ENCODE measurements at places on chromosomes 6 and 20.

GRCh38 chr20:33933469-33933909 lies 60.2 kb upstream of the RALY start:
- DNase-seq, result peak; percentile 38

DNA sequence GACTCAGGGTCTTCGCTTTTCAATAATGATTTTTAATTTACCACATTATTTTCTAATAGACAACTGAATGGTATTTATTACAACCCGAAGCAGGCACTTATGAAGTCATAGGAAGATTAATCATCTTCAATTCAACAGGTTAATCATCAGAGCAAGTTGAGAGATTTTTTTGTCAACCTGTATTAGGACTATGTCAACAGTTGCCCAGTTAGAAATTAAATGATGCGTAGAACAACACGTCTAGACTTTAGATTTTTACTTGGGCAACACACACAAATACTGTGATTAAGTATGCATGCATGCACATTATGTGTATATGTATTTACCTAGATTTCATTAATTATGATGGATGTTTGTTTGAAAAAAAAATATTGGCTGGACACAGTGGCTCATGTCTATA lies 4.3 kb downstream of the ILRUN start:
- no peak for DNase-seq

GRCh38 chr6:31899882-31900722 lies 1.8 kb downstream of the ZBTB12 start:
- DNase-seq, result no peak

- peak; percentile 48 for DNase-seq
These were observed 54.3 kb downstream of the MYLIP start for GRCh38 chr6:16183187-16183664.

DNA sequence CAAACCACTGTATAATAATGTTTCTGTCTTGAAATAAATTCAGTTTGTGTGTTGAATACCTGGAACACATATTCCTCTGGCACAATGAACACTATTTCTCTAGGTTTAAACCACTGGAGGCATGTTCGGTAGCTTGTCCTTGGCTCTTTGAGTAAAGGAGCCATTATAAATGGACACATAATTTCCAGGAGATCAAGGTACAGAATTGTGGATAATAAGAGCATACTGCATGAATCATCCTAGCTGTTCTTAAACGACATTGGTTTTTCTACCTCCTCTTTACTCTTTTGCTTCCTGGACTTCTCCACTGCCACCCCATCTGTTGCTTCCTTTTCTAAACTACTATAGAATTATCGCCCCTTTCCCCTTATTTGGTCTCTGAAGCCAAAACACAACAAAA lies 1.2 kb downstream of the CENPW start:
- no peak for DNase-seq

- no peak for DNase-seq
These were observed 2.1 kb upstream of the HIVEP2 start for GRCh38 chr6:142946924-142947713.

DNA sequence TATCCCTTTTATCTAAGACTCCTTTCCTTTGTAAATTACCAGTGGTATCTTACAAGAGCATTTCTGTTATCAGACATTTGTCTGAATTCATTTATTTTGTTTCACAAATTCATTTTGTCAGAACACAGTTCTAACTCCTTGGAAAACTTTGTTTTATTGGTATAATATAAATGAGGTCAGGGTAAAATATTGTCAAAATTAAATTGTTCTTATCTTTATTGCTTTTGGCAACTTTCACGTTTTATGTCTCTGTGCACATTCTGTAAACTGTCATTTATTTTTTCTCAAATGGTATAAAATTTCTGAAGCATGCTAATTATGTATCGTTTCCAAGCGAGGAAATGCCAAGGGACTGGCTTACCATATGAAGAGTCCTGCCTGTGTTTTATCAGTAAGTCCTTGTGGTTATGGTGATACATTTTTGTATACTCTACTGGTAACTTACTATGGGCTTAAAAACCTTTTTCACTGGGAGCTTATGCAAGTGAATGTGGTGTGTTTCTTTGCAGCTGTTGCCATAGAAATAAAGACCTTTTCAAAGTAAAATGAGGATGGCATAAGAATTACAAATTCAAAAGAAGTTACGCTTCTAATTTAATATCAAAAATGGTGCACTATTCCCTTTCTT lies 214.2 kb downstream of the COL19A1 start:
- no peak for DNase-seq

DNA sequence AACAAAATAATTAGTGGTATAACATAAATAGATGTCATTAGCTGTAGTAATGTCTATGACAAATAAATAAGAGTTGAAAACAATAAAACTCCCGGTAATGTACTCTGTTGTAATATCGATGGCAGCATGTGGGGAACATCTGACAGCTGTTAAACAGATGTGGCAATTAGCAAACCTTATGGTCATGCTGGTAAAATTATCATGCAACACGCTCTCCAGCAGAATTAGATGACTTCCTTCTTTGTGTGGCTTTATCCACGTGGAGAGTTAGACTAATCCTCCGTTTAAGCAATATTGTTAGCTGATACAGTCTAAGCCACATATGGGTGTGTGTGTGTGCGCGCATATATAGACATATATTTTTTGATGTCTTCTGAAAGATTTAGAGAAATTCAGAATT lies 77.7 kb upstream of the ZFP64 start:
- no peak for DNase-seq

DNA sequence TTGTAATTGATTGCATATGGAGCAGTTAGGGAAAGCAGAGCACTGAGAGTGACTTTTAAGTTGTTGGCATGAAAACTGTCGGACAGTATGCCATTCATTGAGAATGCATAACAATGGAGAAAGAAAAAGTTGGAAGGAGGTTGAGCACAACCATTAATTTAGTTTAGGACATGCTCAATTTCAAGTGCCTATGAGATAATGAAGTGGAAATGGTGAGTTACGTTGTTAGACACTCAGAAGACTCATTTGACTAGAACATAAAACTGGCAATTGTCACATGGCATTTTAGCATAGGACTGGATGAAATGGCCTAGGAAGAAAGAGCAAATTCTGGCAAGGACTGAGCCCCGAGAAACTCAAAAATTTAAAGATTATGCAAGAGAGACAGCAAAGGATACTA lies 22.0 kb downstream of the ZNF318 start:
- DNase-seq, result no peak

DNA sequence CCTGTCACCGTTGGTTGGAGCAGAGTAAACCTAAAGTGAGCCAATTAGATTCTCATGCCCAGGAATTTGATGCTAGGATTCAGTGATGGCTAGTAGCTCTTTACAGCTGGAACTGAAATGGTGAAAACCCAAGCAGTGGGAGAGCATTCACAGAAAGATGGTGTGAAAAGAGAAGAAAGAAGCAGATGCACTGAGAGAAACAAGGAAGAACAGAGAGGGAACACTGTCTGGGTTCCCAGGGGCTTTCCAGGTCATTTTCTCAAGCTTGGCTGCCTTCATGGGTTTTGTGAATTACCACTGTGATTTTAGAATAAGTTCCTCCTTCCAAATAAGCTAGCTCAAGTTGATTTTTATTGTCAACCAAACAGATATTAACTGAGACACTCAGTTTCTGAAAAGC lies 104.1 kb upstream of the AKIRIN2 start:
- DNase-seq, result no peak

GRCh38 chr6:130020073-130020906 lies 1.9 kb downstream of the L3MBTL3 start:
- DNase-seq, result no peak

DNA sequence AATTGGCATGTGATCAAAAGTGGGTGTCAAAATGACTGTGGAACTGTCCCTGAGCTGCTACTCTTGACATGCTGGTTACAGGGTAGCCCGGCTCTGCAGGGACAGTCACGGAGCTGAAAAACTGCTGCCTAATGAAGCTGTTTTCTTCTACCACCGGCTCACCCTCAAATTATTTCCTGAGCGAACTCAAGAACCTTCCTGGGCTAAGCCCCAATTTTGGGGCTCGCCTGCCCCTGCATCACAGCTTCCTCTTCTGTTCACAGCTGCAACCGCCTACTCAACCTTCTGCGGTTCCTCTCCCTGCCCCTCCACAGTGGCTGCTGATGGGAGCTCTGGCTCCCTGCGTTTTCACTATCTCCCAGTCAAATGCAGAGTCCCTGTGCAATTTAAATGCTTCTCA lies 110.8 kb upstream of the MLN start:
- no peak for DNase-seq

DNA sequence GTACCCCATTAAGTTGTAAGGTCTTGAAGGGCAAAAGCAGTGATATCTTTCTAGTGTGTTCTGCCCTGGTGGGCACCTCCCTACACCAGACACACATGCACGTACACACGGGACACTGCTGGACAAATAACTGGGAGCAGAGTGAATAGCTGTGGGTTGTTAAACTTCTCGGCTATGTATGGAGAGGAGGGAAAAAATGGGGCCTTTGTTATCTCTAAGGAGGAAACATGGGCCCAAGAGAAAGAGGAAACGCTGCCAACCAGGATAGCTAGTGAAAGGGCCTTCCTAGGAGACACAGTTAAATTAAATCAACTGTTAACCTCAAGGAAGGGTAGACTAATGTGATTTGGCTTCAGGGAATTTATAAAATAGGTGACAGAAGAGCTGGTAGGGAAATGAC lies 169.7 kb downstream of the MYLK4 start:
- DNase-seq, result no peak

- DNase-seq, result no peak
These were observed 107.1 kb downstream of the PSMB1 start for GRCh38 chr6:170445971-170446370.

DNA sequence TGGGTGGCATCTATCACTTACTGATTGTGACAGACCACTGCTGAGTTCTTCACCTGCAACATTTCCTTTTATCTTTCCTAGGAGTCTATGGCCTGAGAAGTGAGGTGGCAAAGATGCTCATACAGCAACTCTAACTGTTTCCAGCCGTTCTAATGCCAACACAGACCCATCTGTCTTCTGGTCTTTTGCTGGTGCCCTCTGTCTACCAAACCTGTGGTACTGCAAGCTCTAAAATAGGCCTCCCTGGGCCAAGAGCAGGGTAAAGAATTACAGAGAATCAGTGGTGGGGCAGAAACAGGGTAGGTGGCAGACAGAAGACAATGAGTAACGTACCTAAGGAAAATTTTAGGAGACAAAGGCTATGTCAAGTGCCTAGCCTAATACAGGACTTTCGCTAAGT lies 611.0 kb upstream of the FLRT3 start:
- DNase-seq, result no peak

DNA sequence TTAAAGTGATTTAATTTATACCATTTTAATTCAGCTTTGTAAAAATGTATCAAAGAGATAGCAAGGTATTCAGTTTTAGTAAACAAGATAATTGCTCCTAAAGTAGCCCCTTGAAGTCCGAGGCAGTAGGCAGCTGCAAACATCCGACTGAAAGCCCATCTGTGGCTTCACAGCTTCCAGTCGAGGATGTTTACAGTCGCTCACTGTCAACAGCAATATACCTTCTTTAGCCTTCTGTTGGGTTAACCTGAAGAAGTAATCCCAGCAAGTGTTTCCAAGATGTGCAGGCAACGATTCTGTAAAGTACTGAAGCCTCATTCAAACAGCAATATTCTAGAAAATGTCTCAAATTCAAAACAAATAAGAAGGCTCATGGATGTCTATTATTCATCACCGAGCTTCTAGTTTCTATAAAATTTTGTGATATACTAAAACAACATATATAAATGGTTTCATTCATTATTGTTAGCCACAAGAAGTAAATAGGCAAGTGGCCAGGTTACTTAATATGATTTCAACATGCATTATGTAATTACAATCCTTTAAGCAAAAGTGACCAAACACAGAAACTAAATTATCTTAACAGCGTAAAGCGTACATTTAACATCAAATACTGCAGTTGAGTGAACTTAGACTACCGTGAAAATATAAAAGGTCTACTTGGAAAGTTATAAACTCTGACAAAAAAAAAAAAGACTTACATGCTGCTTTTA lies 115.0 kb downstream of the OGFRL1 start:
- no peak for DNase-seq

DNA sequence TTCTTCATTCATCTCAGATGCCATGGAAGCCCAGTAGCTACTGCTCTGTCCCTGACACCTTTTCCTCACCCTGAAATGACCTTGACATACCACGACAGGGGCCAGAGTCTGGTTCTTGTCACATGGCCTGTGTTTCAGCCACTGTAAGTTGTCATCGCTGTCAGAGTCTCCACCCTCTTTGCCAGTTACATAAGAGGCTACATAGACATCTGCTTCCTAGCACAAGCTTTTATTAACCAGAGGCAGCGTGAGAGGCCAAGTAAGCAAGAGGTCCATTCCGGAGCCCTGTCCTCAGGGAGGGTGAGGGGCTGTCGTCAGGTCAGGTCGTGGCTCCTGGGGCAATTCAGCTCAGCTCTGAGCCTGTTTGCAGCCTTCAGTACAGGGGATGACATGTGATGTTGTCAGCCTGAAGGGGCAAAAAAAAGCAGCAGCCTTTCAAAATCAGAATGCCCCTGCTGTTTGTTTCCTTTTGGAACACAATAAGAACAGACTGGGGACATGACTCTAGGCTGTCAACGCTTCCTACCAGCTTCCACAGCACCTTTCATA lies 146.3 kb downstream of the MTFR2 start:
- DNase-seq, result no peak

DNA sequence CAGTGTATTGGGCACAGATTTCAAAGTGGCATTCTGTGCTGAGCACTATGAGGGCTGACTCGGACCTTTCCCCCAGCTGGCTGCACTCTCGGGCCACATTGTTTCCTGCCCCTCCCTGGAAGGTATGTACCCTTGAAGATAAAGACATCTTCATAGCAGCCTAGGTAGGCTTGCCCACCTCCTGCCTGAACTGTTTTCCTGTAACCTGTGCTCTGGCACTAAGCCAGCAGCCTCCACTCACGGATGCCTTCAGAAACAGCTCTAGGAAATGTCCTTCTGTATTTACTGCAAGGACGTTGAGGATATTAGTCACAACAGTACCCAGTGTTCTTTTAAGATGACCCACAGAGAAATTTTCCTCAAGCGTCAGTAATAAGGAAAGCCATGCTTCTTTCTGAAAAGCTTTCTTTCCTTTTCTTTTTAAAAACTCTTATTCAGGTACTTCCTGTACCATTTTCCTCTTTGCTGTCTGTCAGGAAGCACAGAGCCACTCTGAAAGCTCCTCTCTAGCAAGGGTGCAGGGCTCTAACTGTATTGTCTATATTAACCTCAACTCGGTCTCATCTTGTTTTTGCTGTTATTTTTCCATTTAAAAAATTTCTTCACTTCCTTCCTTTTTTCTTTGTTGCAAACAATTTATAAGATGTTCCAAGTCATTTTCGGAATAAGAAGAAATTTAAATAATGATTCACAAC lies 43.5 kb downstream of the TTI1 start:
- no peak for DNase-seq

GRCh38 chr20:12605751-12606150 lies 403.0 kb upstream of the SPTLC3 start:
- no peak for DNase-seq

- no peak for DNase-seq
These were observed 262.0 kb downstream of the BTBD3 start for GRCh38 chr20:12179692-12180091.

- DNase-seq, result no peak
These were observed 121.5 kb upstream of the RIPOR2 start for GRCh38 chr6:25057111-25057905.

- DNase-seq, result no peak
These were observed 804 bp downstream of the C6orf141 start for GRCh38 chr6:49551078-49551865.

- no peak for DNase-seq
These were observed 73.1 kb downstream of the OR2B2 start for GRCh38 chr6:27838945-27839625.
